Activated CD8-positive, alpha-beta memory T cell treated with anti-CD3 and anti-CD28 coated beads, Interleukin-2, amount 50 U/mL, for 4 hours (primary cell): ENCODE measurements at places on chromosomes 6 and 20.

DNA sequence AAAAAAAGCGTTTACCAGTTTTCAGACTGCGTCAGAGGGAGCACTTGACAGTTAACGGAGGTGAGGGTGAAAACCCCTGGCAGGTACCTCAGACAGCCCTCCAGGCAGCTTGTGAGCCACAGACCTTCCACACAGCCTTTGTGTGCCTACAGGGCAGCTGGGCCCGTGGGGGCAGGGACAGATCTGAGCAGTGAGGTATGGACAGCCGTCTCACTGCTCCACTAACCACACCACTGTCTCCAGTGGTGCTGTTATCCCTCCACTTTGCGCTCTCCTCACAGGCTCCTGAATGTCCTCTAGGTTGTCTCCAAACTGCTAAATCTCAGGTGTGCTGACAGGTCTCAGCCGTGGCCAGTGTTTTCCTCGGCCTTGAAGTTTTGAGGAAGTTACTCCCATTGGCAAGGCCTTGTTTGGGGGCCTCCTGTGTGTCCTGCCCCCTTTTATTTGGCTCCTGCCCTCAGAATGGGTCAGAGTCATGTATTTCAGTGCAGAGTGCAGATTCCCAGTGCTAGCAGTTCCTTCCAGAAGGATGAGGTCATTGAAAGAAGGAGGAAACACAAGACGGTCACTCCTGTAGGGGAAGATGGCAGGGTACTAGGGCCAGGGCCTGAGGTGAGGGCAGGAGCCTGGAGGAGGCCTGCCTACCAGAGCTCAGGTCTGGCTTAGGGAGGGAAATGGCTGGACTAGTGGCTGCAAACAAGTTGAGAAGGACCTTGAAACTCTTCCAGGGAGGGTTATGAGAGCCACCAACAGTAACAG lies 11.8 kb downstream of the GFRA4 start:
- no peak for DNase-seq

DNA sequence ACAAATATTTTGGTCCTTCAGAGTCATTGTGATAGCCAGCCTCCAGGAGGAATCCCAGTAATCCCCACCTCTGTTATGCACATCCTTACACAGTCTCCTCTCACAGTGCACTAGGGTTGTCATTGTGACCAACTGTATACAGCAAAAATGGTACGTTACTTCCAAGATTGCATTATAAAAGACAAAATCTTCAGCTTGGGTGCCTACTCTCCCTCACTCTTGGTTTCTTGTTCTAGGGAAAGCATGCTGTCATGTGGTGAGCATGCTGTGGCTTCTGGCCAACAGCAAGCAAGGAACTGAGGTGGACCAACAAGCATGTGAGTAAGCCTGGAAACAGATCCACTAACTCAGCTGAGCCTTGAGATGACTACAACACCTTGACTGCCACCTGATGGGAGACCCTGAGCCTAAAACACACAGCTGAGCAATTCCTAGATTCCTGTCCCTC lies 130.1 kb upstream of the DST start:
- no peak for DNase-seq

GRCh38 chr20:3194617-3195280 lies 9.7 kb downstream of the DDRGK1 start:
- DNase-seq = no peak

GRCh38 chr6:150767571-150768018 lies 97.9 kb upstream of the MTHFD1L start:
- no peak for DNase-seq

DNA sequence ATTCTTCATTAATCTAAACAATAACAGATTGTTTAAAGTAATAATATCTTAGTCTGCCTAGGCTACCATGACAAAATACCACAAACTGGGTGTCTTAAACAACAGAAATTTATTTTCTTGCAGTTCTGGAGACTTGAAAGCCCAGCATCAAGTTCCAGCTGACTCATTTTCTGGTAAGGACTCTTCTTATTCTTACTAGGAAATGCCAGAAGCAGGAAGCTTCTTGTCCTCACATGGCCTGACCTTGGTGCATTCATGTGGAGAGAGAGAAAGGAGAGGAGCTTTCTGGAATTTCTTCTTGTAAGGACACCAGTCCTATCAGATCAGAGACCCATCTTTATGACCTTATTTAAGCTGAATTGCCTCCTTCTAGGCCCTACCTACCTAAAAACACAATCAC lies 110.5 kb downstream of the ANKRD60 start:
- no peak for DNase-seq

DNA sequence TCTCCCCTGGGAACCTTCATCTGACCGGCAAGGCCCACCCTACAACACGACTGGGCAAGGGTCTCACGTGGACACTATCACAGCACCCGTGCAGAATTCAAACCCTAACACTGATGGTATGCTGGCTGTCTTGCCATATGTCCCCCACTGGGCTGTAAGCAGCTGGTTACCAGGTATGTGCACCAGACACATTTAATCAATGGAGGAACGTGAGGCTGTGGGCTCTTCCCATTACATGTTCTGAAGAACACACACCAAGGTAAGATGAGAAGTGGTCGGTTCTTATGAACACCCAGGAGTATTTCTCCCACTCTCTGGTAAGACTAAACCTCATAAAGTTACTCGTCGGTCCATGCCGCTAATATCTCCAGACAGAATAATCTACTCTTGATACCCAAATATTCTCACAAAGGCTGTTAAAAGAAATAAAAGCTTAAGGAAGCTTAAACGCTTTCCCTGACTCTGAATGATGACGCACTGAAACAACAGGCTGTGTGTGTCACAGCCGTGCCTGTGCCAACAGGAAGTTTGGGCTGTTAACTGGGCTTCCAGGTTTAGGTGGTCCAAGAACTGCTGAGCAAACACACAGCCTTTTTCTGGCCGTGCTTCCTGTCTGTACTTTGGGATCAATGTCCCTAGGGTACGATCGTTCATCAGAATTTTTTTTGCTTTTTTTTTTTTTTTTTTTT lies 75.3 kb downstream of the SLC23A2 start:
- no peak for DNase-seq

DNA sequence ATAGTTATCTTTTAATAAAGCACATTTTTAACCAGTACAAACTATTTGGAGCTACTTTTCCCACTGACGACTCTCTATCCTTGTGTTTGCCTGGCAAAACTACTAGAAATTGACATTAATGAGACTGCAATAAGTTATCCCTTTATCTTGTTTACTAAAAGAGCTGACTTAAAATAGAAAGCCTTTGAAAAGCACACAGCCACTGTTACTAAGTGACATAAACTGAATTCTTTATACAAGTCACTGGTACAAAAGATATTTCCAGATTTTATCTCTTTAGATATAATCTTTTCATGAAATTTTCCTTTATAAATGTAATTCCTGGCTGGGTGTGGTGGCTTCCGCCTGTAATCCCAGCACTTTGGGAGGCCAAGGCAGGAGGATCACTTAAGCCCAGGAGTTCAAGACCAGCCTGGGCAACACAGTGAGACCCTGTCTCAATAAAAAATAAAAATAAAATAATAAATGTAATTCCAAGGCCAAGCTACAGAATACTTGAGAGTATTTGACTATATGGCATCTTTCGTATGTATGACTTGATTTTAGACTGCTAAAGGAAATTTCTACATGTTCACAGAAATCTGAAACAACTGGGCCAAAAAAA lies 9.5 kb downstream of the MBOAT1 start:
- DNase-seq = no peak

DNA sequence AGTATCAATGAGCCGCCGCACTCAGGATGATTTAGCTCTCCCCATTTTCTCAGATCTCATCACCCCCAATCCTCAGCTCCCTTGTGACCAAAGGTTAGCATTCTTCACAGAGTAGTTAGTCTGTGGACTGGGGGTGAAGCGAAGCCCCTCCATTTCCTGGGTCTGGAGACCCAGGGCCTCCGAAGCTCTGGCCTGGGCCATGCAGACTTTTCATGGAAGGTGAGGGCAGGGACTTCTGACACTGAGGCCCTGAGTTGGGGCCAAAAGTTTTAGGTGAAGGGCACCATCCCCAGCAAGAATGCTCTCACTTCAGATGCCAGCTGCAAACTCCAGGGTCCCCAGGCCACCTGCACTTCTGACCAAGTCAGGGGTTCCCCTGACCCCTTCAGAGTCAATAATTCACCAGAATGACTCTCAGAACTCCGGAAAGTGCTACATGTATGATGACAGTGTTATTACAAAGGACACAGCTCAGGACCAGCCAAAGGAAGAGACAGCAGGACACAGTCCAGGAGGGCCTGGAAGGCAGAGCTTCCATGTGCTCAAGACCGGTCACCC lies 65.7 kb upstream of the DUSP22 start:
- DNase-seq = no peak

GRCh38 chr6:54722328-54722727 lies 124.2 kb upstream of the FAM83B start:
- DNase-seq = no peak

- DNase-seq = no peak
Observed at GRCh38 chr6:32092760-32093497, 16.2 kb downstream of the TNXB start.

DNA sequence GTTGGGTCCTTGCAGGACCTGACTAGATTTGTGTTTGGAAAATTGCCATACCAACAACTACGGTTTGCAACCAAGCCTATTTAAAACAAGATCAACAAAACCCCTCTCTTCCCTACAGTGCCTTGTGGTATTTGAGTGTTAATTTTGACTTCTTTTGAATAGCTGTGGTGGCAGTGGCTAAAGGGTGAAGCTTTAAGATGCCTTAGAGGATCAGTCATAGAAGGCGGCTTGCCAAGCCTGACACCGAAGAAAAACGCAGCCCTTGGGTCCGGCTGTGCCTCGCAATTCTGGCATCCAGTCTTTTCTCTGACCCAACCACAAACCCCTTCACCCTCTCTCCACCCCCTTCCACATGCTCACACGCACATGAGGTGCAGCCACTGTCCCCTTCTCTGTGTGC lies 32.6 kb downstream of the BMP6 start:
- DNase-seq = no peak

GRCh38 chr20:8335495-8336195 lies 203.6 kb downstream of the PLCB1 start:
- DNase-seq = no peak

DNA sequence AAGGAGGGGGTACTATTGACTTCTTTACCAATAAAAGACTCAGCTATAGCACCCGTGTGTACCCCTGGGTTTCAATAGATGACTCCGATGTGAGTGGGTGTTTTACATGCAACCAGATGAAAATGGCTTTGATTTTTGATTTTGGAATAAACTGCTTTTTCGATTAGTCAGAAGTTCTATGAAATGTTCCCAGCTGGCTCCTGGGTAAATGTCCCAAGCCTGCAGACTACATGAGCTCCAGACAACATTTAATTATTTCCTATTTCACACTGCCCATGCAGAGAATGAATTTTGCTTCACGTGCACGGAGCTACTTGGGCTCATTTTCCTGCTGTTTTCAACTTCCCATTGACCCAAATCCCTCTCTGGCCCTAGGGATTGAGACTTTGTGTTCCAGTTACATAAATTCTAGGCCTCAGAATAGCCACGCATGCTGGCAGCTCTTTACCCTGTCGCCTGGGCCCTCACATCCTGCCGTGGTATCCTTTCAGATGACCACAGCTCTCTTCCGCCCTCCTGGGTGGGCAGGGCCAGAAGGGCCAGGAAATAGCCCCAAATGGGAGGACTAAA lies 59.7 kb downstream of the GPR6 start:
- no peak for DNase-seq

DNA sequence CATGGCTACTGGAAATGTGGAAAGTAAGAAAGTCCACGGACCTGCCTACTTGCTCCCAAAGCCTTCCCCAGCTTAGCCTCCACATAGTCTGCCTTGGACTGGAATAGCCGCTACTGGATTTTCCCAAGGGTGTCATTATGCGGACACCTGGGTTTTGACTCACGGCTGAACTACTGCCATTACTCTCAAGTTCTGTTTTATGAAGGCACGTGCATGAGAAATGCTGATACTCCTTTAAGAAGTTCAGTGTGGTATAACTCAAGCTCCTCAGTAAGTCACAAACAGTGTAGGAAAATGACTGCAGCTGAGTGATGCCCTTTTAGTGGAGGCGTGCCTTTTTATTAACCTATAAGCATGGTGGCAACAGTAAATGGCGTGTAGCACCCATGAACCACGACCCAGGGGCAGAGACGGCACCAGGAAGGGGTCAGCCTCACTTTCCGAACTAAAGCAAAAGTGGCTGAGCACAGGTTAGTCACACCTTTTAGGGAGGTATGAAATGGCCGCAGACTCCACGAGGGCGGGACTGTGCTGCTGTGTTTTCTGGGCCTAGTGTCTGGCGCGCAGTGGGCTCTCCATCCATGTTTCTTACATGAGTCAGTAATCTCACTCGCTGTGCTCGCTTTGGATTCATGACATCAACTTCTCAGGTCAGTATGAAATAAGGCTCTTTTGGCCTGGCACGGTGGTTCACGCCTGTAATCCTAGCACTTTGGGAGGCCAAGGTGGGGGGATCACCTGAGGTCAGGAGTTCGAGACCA lies 23.9 kb downstream of the PSMG4 start:
- DNase-seq = no peak

DNA sequence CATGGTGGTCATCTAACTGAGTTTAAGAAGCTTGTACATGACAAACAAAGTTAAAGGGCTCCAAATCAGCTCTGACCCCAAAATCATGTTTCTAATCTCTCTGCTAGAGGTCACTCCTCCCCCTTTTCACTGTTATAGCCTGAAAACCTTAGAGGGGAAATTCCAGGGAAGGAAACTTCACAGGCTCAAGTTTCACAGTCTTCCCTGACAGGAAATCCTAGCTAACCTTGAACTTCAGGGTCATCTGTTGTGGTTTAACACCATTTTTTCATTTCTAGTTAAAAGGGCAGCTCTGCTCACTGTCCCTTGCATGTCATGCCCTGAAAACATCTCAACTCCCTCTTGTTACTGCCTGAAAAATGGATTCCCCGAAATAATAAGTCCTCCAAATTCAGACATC lies 104.4 kb upstream of the BMP2 start:
- DNase-seq = no peak

DNA sequence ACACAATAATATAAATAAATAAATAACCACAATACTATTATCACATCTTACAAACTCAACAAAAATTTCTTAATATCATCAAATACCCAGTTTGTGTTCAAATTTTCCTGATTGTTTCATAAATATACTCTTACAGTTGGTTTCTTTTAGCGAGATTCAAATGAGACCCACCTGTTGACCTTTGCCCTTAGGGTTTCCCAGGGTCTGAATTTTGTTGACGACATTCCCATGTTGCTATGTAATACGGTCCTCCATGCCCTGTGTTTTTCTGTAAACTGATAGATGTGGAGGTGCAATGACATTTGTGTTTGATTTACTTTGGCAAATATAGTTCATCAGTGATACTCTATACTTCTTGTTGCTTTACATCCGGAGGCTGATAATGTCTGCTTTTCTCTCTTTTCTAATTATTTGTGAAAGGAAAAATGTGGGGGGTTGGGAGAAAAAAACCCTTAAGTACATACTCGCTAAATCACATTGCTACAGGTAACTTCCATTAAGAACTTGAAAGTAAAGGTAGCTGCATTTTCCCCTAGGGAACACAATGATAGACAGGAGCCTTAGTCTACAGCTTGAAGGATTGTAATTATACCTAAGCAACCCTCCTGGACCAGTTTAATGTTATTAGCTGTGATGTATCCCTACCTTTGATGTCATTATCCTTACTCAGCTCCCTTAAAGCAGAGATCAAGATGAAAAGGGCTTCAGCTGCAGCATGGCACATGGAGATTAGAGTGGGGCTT lies 6.6 kb downstream of the MOG start:
- no peak for DNase-seq

GRCh38 chr6:25635886-25636317 lies 16.1 kb upstream of the SCGN start:
- DNase-seq = no peak
